ENCODE measurements at places on chromosomes 7 and 10.

DNA sequence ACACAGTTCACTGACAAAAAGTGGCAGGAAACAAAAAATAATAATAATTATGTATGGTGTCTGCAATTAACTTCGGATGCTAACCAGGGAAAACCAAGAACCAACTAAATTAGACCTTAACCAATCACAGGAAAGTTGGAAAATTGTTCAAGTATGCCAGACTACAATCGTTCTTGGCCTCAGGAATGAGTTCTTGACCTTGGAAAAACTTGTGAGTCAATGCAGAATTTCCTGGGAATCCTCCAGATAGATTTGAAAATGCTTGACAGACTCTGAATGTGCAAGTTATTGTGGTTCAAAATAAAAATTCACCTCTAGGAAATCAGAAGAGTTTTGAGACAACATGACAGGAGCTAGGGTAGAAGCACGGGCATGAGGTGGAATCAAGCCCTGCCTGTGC, 171.5 kb downstream of the C7orf25 start:
- no peak for DNase-seq

DNA sequence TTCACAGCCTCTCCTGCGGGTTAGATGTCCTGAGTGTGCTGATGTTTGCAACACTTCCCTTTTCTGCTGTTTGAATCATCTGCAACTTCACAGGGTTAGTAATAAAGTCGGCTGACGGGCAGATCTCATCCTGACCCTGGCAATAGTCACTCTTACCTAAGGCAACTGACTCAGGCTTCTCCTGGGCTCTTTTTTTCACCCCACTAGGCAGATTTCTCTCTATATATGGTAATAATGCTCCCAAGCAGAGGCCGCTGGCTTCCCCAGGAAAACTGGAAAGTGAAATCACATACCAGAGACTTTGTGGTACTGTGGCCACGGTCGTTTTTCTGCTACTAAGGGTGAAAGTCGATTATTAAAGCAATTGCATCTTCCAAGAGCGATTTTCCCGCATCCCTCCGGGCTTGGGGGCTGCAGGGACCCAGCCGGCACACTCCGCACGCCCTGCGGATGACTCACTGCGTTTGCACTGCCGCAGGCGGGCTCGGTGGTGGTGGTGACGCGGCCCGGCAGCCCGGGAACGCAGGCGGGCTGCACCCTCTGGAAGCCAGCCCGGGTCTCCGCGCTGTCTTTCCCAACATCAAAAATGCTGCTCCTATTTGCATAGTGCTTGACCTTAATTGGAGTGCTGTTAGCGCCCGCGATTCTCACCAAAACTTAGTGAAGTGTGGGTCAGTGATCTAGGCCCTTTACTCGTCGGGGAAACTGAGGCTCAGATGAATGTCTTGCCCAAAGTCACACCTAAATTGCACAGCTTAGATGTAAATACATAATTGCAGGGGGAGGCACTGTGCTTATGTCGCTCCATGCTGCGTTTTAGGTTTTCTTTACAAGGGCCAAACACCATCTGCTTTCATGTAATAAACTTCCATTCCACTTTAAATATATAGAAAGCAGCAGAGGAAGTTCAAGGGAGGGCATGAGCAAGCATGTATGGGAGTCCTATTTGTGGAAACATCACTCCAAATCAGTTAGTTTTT, 47.6 kb upstream of the ITGB1 start:
- DNase-seq: peak; percentile 70

GRCh38 chr7:86949052-86949778, 110.2 kb downstream of the ELAPOR2 start:
- no peak for DNase-seq

DNA sequence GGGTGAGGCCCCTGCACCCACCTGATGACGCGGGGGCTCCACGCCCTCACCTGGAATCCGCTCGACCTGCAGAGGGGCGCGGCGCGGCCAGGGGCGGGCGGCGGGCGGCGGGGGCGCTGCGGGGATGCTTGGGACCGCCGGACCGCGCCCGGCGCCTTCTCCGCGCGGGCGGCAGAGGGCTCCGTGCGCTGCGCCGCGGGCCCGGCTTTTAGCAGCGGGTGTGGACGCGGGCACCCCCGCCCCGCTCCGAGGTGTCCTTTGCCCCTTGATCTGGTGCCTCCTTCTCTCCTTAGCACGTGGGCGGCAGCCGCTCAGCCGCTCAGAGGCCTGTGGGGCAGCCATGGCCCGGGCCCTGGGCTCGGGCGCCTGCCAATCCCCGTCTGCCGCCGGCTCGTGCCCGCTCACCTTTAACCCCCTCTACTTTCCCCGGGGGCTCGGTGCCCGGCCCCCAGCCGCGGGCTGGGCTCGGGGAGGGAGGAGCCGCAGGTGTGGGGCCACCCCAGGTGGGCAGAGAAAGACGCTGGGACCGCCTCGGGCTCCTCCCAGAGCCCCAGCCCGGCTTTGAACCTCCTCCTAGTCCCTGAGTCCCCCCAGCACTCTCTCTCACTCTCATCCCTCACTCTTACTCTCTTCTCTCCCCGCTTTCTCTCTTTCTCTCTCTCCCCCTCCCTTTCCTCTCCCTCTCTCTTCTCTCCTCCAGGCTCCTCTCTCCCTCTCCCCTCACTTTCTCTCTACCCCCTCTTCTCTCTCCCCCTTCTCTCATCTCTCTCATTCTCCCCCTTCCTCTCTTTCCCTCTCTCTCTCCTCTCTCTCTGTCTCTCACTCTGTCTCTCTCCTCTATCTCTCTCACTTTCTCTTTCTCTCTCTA, 19.7 kb upstream of the VPS37D start:
- no peak for DNase-seq

DNA sequence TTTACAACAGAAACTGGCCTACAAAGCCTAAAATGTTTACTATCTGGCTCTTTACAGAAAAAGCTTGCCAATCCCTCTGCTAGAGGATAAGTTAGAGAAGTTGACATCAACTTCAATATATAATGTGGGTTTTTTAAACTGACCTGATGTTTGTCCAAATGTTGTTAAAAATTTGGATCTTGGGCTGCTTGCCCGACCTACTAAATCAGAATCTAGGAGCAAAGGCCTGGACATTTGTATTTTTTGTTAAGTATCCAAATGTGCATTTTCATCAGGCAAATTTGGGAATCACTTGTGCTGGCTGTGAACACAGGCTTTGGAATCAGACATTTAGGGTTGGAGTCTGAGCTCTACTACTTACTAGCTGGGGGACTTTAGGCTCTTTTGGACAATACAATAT, 252.7 kb upstream of the CSTF2T start:
- no peak for DNase-seq

DNA sequence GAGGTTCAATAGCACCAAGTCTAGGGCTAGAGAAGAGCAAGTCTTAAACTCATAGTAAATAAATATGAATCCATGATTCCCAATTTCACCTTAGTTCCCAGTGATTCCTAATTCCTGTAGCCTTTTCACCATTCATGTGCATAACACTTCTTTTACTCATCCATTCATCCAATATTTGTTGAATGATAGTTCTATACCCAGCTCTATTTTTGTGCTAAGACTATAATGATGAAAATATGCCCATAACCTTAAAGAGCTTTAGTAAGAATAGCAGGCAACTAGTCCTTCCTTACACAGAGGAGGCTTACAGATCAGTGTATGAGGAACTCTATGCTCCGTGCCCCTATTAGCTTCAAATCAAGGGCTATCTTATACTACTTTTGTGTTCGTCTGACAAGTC, 280.2 kb upstream of the CHRM2 start:
- no peak for DNase-seq
